Activated CD4-positive, alpha-beta T cell treated with anti-CD3 and anti-CD28 coated beads, Interleukin-2, amount 50 U/mL, for 1 hour (primary cell): ENCODE measurements at places on chromosomes 2 and 18.

GRCh38 chr2:196376984-196377877 lies 205.9 kb upstream of the STK17B start:
- DNase-seq: no peak

- no peak for DNase-seq
Observed at GRCh38 chr18:75156139-75156750, 52.7 kb downstream of the PTGR3 start.

DNA sequence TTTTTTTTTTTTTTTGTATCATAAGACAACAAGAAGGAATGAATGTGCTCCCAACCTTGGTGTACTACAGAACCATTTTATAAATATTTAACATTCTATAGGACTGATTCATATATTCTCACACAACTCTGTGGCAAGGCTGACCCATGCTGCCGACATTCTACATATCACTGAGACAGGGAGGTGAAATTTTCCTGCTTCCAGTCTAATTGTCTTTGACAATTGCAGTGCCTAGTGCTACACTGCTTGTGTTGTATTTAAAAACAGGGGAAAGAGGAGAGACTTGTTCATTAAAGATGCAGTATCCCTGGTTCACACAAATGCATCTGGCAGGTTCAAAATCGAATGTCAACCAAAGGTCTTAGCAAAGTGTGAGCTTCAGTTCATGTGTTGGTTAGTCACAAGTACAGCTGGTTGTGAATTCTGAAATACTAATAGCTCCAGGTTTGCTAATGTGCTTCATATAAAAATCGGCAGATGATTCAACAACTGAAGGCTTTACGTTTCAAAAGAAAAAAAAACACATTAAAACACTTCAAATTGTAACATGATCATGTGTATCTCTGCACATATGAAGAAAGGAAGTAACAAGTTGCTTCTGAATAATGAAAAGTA lies 130.8 kb downstream of the FIGN start:
- DNase-seq: no peak

DNA sequence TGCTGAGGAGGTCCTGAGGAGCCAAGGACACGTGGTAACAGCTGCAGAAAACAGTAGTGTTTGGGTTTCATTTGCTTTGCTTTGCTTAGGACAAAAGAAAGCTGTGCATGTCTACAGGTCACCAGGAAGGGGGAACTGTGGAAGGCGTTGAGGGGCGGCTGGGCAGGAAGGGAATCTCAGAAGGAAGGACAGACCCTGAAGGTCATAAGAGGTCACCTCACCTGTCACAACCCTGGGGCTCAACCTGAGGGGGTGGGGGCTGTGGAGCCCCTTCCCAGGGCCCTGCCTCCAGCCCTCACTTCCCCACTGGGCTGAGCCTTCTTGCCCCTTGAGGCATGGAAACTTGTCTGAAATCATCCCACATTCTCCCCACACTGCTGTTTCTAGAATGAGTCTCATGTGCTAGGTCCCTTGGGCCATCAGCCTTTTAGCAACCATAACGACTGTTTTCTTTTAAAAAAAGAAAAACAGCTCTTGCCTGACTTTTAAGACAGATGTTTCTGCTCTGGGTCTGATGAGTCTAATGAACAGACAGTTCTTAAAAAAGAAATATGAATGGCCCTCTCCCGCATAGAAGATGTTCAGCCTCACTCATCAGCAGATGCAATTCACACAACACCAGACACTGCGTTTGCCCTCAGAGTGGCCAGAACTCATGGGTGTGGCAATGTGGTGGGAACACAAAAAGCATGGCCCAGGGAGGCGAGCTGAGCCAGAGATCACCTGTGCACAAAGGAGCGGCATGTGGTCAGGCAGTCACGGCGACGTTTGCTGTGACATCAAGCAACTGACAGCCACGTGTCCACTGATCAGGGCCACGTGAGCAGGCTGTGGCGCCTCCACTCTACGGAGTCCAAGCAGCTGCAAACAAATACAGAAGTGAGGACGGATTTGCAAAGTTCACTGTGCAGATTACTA lies 84.0 kb downstream of the SEPTIN10 start:
- no peak for DNase-seq

GRCh38 chr2:10170256-10170655 lies 47.7 kb downstream of the RRM2 start:
- no peak for DNase-seq

GRCh38 chr2:216283038-216283900 lies 89.0 kb downstream of the MARCHF4 start:
- DNase-seq: no peak

- no peak for DNase-seq
Observed at GRCh38 chr2:53490659-53491058, 276.9 kb upstream of the CHAC2 start.

- DNase-seq: no peak
Observed at GRCh38 chr18:58953627-58954026, 89.0 kb downstream of the ZNF532 start.
